SHP77 (cell line): ENCODE measurements at places on chromosomes 7 and 10.

- DNase-seq, result no peak
Measured at GRCh38 chr10:82914655-82915136, 1039.7 kb downstream of the NRG3 start.

GRCh38 chr7:86320341-86320740 lies 323.4 kb upstream of the GRM3 start:
- DNase-seq, result no peak

DNA sequence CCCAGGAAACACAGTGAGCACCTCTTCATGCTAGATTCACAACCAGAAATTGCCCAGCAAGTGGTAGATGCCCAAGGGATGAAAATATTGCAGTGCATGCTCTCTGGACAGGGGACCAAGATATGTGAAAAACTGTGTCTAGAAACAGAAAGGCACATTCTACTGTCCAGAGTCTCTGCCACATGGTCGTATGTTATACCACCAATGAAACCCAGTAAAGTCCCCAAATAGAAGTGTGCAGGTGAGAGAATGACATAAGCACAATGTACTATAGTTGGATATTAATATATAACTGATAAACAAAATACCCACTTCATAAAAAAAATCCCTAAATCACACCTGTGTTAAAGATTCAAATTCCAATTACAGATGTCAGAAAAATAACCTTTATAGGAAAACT lies 43.8 kb downstream of the RASGEF1A start:
- DNase-seq, result no peak

- DNase-seq, result no peak
Measured at GRCh38 chr7:52727632-52728031, 307.8 kb upstream of the POM121L12 start.
